Activated naive CD4-positive, alpha-beta T cell (primary cell): ENCODE measurements at places on chromosomes 13 and 19.
A peak's percentile ranks its signal among the peaks of the same experiment; 100 is the strongest.

GRCh38 chr13:26824581-26824980 is 64.0 kb upstream of the GPR12 start:
- DNase-seq, result no peak

DNA sequence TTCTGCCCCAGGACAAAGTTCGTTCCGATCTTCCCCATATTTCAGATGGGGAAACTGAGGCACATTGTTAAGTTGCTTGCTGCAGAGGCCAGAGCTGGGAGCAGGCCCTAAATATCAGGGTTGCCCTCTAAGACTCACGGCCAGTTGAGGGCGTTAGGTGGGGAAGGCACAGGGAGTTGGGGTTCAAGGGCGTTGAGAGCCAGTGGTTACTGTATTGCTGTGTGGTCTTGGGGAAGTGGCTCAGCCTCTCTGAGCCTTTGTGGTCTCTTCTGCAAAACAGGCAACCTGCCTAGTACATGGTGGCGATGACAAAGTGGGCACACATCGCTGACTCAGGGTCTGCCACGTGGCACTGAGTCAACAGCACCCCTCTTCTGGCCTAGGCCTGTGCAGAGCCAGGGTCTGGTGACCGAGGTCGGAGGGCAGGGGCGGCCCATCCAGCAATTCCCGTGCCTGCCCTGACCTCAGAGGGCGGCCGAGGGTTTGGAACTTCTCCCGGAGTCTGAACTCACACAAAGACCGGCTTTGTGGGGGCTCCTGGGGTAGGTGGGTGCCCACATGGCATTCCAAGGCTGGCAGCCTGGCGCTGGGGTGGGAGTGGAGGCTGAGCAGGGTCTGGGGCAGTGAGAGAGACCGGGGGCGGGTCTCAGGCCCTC is 10.2 kb downstream of the TNFAIP8L1 start:
- DNase-seq, result no peak

DNA sequence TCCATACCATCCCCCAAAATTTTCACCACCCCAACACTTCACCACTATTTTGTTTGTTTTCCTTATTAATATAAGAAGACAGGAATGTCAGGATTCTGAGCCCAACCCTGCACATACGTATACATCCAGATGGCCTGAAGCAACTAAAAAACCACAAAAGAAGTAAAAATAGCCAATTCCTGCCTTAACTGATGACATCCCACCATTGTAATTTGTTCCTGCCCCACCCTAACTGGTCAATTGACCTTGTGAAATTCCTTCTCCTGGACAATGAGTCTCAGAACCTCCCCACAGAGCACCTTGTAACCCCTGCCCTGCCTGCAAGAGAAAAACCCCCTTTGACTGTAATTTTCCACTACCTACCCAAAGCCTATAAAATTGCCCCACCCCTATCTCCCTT is 132.5 kb downstream of the ZNF675 start:
- DNase-seq, result no peak

- no peak for DNase-seq
Observed at GRCh38 chr19:30131722-30132291, 189.8 kb downstream of the URI1 start.

DNA sequence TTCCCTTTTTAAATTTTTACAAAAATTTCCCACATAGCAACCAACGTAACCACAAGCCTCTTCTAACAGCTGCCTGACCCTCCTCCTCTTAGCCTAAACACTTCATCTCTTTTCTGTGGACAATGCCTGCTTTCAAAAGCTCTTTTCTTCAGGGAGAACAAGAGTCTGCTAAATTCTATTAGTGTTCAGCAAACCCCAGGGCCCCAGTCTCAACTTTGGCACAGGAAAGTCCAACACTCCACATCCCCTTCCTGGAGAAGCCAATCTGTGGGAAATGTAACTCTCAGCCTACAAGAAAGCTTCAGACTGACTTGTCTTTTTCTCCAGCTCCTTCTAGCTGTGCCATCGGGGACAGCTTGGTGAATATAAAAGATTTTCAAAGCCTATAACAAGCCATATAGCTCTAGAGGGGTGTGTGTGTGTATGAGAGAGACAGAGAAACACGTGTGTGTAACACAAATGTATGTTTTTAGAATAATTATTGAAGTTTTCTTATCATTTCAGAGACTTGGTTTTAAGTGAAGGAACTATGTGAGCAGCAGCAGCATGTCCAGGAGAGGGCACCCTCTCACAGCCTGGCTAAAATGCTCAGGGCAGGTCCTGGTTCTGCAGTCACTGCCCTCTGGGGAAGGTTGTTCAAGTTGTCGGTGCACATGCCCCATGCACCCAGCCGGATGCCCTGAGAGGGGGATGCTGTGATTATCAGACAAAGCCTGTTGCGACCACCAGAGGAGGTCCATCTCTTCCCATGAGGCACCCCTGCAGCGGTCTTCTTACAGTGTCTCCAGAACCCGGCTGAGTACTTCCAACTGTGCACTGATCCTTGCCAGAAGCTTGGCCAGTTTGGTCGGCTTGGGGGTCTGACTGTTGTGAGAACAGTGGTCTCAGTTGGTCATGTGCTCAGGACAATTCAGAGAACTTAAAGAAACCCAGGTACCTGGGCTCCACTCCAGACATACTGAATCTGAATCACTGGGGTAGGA is 34.4 kb downstream of the CCDC70 start:
- no peak for DNase-seq

- no peak for DNase-seq
Observed at GRCh38 chr19:51808333-51808986, 13.5 kb downstream of the FPR3 start.

GRCh38 chr13:110624766-110625756 is 9.7 kb downstream of the NAXD start:
- DNase-seq, result no peak

- no peak for DNase-seq
Observed at GRCh38 chr19:41175801-41176777, 16.9 kb upstream of the CYP2S1 start.

DNA sequence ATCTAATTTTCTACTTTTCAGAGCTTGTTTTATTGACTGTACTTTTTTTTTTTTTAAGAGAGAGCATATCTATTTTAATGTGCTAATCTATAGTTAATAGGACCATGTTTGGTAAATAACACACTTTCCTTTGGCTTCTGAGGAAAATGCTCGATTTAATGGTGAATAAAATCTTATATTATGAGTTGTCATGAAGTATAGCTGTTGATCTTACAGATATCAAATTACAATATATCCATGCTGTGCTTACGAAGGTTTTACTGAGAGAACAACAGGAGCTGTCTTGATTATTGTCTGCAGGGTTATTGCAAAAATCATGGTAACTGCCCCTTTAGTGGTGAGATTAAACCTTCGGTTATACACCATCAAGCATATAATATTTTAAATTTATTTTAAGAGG is 29.6 kb downstream of the URI1 start:
- no peak for DNase-seq

GRCh38 chr13:25660996-25661395 is 289.2 kb downstream of the ATP8A2 start:
- DNase-seq, result no peak

DNA sequence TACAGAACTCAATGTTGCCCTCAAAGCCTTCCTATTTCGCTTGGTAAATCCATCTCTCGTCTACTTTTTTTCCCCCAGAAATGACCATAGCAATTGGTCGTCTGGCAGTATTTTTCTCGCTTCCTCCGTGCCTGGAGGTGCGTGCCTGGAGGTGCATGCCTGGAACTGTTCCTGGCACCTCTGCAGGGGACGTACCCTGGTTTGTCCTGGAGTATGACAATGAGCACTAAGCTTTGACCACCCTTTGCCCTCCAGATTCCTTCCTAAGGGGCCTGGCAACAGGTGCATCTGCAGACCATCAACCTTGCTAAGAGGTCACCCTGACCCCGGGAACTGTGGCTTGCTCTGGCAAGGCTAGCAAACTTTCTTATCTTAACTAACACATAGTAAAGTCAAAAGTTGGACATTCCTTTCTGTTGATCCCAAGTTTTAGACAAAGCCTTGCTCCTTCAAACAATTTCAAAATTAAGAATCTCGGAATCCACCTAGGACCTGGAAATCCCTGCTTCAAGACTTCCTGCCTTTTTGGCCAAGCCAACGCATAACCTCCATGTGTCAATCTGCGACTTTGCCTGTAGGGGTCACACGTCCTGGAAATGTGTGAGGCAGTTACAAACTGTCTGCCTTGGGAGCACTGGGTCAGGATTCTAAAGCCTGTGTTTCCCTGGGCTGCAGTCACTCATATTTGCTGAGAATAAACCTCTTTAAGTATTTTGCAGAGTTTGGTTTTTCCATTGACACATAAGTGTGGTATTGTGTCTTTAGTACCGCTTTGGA is 28.8 kb upstream of the TUBGCP3 start:
- peak; percentile 1 for DNase-seq

DNA sequence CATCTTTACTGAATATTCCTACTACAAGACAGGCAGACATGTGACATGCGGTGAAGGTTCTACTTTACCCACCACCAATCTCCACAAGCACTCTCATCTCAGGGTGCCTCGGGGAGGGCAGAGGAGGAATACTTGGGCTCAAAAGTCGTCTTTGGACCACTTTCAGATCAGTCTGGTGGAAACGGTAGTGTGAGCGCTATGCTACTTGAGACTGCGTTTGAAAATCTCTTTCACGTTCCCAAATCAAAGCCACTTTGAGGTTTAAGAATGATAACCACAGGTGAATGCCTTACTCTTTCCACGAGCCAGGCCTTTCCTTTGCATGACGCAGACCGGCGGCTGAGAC is 1.5 kb upstream of the SOX1 start:
- no peak for DNase-seq

GRCh38 chr19:38273499-38273898 is 9.1 kb downstream of the SPINT2 start:
- no peak for DNase-seq

GRCh38 chr13:107091428-107091827 is 523.5 kb upstream of the ARGLU1 start:
- no peak for DNase-seq

GRCh38 chr19:30209617-30210600 is 162.3 kb upstream of the ZNF536 start:
- no peak for DNase-seq

- DNase-seq, result no peak
Observed at GRCh38 chr13:36848199-36848982, 29.4 kb downstream of the RFXAP start.

GRCh38 chr19:21335721-21336120 is 6.5 kb upstream of the ZNF708 start:
- DNase-seq, result no peak

- DNase-seq, result no peak
Observed at GRCh38 chr13:20446900-20447299, 78.8 kb downstream of the CRYL1 start.

GRCh38 chr13:24355103-24355502 is 45.7 kb downstream of the C1QTNF9 start:
- DNase-seq, result no peak

DNA sequence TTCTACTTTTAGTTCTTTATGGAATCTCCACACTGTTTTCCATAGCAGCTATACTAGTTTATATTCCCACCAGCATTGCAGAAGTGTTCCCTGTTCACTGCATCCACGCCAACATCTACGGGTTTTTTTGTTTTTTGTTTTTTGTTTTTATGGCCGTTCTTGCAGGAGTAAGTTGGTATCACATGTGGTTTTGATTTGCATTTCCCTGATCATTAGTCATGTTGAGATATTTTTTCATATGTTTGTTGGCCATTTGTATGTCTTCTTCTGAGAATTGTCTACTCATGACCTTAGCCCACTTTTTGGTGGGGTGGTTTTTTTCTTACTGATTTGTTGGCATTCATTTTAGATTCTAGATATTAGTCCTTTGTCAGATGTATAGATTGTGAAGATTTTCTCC is 89.7 kb downstream of the FRY start:
- DNase-seq, result no peak
